ENCODE measurements at places on chromosomes 11 and 22.
A peak's percentile ranks its signal among the peaks of the same experiment; 100 is the strongest.

DNA sequence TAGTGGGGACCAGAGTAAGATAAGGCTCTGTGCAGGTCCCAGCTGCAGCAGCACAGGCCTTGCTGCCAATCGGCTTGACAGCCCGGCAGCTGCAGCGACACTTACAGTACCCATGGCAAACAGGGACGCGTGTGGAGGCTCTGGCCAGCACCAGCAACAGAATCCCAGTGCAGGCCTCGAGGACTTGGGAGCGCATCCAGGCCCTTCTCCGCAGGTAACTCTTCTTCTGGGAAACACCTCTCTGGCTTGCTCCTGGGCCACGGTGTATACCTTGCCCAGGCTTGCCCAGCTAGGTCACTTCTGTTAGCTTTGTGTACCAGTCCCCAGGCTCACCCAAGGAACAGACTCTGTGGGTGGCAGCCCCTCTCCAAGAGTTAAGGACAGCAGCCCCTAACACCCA is 126.7 kb downstream of the CTTN start:
- no peak for DNase-seq

DNA sequence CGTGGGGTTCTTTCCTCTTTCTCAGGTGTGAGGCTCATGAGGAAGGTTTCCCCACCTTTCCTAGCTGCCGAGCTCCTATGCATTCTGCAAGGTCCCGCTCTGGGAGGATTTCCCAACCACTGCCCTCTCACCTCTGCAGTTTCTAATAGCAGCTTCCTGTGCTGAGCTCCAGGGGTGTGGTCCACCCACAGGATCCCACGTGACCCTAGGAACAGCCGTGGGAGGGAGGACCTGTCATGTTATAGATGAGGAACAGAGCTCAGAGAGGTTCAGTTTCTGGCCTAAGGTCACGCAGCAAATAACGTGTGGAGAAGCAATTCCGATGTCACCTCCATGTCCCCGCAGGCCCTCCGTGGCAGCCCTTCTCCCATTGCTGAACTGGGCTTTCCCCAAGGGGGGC is 38.5 kb downstream of the FLRT1 start:
- no peak for DNase-seq

- DNase-seq: no peak
These were observed 356.1 kb downstream of the RAB38 start for GRCh38 chr11:87819151-87819550.

DNA sequence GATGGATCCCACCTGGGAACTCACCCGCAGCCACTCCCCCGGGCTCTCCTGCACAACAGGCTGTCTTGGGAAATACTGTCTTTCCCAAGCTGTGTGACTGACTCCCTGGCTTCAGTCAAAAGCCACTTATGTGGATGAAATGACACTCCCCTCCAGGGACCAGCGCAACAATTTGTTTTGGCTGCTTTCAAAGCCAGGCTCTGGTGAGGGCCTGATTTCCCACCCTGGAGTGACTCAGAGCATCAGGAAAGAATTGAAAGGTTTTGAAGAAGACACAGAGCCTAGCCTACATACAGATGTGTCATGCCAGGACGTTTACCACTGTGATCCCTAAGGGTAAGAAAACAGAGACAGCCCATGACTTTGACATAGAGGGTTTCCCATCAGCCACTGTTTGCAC is 550.5 kb downstream of the MIAT start:
- no peak for DNase-seq

DNA sequence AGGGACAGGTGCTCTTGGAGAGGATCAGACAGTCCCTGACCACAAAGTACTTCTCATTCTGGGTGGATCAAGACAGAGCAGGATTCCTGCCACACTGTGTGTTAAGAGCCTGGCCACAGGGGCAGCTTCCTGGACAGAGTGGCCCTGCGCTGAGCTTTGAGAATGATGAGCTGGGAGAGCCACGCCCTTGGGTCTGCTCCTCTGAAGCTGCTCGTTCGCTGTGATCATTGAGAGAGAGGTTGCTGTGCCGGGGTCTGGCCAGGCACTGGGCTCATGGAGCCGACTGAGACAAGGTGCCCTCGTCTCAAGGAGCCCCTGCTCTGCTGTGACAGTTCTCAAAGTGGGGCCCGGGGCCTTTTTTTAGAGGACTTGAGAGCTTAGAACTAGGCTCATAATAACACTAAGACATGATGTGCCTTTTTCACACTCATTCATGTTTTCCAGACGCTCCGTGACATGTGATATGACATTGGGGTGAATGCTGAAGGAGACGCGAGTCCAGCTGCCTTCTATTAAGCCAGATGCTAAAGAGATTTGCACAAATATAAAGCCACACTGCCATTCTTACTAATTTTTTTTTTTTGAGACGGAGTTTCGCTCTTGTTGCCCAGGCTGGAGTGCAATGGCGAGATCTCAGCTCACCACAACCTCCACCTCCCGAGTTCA is 1.6 kb upstream of the MFRP start:
- no peak for DNase-seq

GRCh38 chr11:73223998-73224730 is 6.1 kb downstream of the P2RY2 start:
- DNase-seq: no peak

GRCh38 chr11:83008581-83008923 is 63.1 kb downstream of the RAB30 start:
- no peak for DNase-seq

DNA sequence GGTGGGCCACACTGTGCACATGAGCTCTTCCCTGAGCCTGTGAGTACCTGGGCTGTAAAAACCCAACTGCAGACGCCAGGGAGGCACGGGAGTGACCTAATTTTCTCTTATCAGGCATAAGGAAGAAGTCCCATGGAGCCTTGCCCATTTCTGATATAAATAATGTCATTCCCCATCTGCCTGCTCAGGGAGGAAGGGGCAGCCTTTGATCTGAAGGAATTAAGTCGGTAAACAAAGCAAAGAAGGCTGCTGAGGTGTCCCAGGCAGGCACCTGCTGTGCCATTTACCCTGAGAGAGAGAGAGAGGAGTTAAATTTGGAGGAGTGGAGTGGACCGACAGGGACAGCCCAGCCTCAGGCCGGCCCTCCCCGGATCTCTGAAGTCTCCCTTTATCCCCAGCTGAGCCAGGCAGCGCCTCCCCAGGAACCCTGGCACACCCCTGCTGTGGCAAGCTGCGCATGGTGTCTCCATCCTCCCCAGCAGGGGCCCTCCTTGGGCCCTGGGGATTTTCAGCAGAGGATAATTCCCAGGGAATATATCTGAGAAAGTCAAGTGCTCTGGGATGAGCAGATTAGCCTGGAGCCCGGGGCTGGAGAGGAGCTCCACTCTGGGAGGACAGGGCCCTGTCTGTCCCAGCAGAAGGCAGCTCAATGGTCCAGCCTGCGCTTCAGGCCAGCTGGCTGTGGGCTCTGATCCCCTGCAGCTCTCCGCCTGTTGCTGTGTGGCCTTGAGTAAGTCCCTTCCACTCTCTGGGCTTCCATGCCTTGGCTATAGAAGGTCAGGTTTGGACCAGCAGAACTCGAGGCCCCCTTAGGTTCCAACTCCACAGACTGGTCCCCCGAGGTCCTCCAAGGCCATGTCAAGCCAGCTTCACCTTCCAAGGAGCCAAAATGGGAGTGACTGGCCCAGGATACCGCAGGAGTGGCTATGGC is 17.5 kb upstream of the CABP7 start:
- no peak for DNase-seq

- no peak for DNase-seq
These were observed 58.9 kb downstream of the CLPB start for GRCh38 chr11:72375241-72375960.

- DNase-seq: peak; percentile 58
These were observed 7.9 kb downstream of the PRR5 start for GRCh38 chr22:44709881-44710392.
